ENCODE measurements at places on chromosomes 3 and 15.

GRCh38 chr3:152222327-152222726 lies 46.4 kb upstream of the MBNL1 start:
- H3K4me3 ChIP-seq, result no peak overlapping the region
- H3K4me1 ChIP-seq, result 0 out of 2 replicates have a peak, but pooled peaks cover 5% of the 10 kb centered on the region
- H3K27ac ChIP-seq, result no peak overlapping the region

GRCh38 chr3:45509768-45510129 lies 84.8 kb upstream of the LIMD1 start:
- H3K27me3 ChIP-seq, result no peaks in the 10 kb centered on the region
- H3K4me1 ChIP-seq, result peaks cover 8% of the 10 kb centered on the region
- no peak for DNase-seq
- no peak overlapping the region for H3K27ac ChIP-seq
- peaks cover 20% of the 10 kb centered on the region for H3K36me3 ChIP-seq

GRCh38 chr15:40593165-40593564 lies 884 bp upstream of the KNL1 start:
- peak overlapping the region; percentile 81 for H3K4me3 ChIP-seq
- peaks cover 39% of the 10 kb centered on the region for H3K4me1 ChIP-seq
- H3K36me3 ChIP-seq, result no peaks in the 10 kb centered on the region
- H3K27me3 ChIP-seq, result no peaks in the 10 kb centered on the region
- DNase-seq, result no peak

- no peak overlapping the region for H3K4me3 ChIP-seq
- no peaks in the 10 kb centered on the region for H3K4me1 ChIP-seq
- H3K36me3 ChIP-seq, result no peaks in the 10 kb centered on the region
- no peak overlapping the region for H3K27ac ChIP-seq
Measured at GRCh38 chr3:41794748-41795589, 166.9 kb downstream of the ULK4 start.

All from HepG2 (cell line).